ENCODE measurements at places on chromosomes 7 and 10.
A peak's percentile ranks its signal among the peaks of the same experiment; 100 is the strongest.

GRCh38 chr10:18753312-18753895 is 94.2 kb downstream of the ARL5B start:
- H3K27me3 ChIP-seq, result no peaks in the 10 kb centered on the region
- H3K27ac ChIP-seq, result no peak overlapping the region
- H3K4me3 ChIP-seq, result no peak overlapping the region

GRCh38 chr10:6086375-6087233 is 2.2 kb upstream of the RBM17 start:
- no peaks in the 10 kb centered on the region for H3K36me3 ChIP-seq
- peak; percentile 70 for DNase-seq
- H3K4me1 ChIP-seq, result peaks cover 41% of the 10 kb centered on the region
- no peak overlapping the region for H3K27ac ChIP-seq

DNA sequence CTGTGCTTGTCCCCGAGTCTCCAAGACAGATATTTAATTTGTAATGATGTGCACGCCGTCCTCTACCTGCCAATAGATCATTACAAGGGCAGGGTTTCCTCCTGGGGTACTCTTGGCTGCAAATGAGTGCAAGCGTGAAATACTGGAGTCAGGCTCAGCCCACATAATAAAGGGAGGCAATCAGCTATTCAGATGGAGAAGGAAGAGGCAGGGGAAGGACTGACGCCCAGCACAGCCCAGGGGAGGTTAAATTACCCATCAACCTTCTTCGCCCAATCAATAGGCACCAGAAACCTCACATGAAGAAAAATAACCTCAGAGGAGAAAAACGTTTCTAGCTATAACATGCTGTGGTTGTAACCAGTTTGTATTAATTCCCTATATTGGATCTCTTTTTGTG is 544.9 kb upstream of the ADARB2 start:
- H3K27me3 ChIP-seq, result peaks cover 4% of the 10 kb centered on the region
- H3K4me1 ChIP-seq, result no peaks in the 10 kb centered on the region
- no peaks in the 10 kb centered on the region for H3K36me3 ChIP-seq

DNA sequence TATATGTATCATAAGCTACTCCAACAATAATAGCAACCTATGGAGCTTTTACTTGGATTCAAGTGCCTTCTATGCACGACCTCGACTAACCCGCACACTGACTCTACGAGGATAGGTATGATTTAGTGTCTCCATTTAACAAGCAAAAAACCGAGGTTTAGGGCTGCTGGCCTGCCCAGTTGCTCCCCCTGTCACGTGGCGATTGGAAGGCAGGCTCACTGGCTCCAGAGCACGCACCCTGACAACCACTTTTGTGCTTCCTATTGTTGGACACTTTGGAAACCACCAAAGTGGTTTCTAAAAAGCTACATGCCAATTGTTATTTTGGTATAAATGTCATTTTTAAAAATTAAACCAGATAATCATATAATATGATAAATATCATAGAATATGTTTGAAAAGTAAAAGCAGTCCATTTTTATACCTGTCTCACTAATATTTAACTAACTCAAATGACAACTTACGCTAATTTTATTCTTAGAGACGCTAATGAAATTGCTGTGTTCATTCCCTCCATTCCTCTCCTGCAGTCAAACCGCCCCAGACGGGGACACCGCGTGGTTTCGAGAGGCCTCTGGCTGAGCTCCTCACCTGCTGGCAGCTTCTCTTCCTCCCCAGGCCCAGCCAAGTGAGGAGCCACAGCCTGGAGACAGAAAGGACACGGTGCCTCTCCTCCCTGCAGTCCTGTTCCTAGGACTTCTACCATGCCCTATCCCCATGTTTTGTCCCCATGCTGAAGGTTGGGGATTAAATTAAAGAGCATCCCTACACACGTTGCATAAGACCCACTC is 22.2 kb upstream of the RHEB start:
- no peak overlapping the region for H3K27ac ChIP-seq
- H3K4me1 ChIP-seq, result peaks cover 14% of the 10 kb centered on the region
- H3K4me3 ChIP-seq, result no peak overlapping the region

DNA sequence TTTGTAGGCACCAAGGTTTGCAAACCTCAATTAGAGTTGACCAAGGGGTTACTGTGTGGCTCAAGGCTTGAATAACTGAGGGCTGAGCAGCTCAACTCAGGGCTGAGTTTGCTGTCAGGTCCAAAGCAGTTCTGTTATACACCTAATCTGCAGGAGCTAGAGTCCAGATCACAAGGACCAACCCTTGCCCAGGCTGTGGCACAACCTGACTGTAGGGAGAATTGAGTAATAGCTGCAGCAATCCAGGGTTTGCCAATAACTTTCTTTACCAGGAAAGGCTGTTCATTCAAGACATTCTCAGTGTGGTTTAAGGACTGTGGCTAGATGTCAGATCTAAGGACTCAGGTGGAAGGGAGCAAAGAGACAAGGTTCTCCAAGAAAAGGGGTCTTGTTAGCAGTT is 115.6 kb upstream of the IMMP2L start:
- no peak overlapping the region for H3K27ac ChIP-seq
- H3K4me1 ChIP-seq, result no peaks in the 10 kb centered on the region
- no peak overlapping the region for H3K4me3 ChIP-seq
- no peaks in the 10 kb centered on the region for H3K27me3 ChIP-seq
- H3K36me3 ChIP-seq, result no peaks in the 10 kb centered on the region

GRCh38 chr10:124035928-124036558 is 57.4 kb downstream of the CHST15 start:
- no peaks in the 10 kb centered on the region for H3K36me3 ChIP-seq
- peaks cover 5% of the 10 kb centered on the region for H3K27me3 ChIP-seq
- H3K4me1 ChIP-seq, result peaks cover 9% of the 10 kb centered on the region
- peak; percentile 6 for DNase-seq
- H3K4me3 ChIP-seq, result no peak overlapping the region
- H3K27ac ChIP-seq, result peak overlapping the region; percentile 19

- H3K4me3 ChIP-seq, result no peak overlapping the region
- no peaks in the 10 kb centered on the region for H3K27me3 ChIP-seq
- DNase-seq, result no peak
- no peak overlapping the region for H3K27ac ChIP-seq
Measured at GRCh38 chr7:105639667-105640493, 58.6 kb upstream of the EFCAB10 start.

- no peak for DNase-seq
- H3K36me3 ChIP-seq, result peaks cover 3% of the 10 kb centered on the region
- no peak overlapping the region for H3K4me3 ChIP-seq
- H3K27me3 ChIP-seq, result peaks cover 2% of the 10 kb centered on the region
- H3K27ac ChIP-seq, result peak overlapping the region; percentile 61
Measured at GRCh38 chr10:125984865-125985495, 88.6 kb downstream of the FANK1 start.

DNA sequence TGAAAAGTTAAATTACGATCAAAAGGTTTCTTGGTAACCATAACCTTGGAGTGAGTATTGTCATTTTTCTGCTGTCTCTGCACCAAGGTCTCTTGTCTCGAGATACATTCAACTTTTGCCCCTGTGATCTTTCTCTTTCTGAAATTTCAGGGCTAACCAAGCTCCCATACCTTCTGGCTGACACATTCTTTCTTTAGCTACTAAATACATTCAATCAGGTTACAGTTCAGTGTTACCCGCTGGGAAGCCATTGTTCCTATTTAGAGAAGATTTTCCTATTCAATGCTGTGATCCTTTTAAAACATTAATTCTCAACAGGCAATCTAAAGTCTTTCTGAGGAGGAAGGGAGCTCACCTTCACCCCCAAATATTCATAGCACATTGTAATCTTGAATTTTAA is 22.9 kb upstream of the DMTF1 start:
- H3K4me1 ChIP-seq, result no peaks in the 10 kb centered on the region
- no peak overlapping the region for H3K27ac ChIP-seq
- H3K27me3 ChIP-seq, result peaks cover 6% of the 10 kb centered on the region
- H3K36me3 ChIP-seq, result no peaks in the 10 kb centered on the region

- H3K27me3 ChIP-seq, result no peaks in the 10 kb centered on the region
- H3K4me3 ChIP-seq, result no peak overlapping the region
- no peak for DNase-seq
- no peaks in the 10 kb centered on the region for H3K4me1 ChIP-seq
- H3K27ac ChIP-seq, result no peak overlapping the region
Measured at GRCh38 chr7:85144771-85145170, 42.1 kb downstream of the SEMA3D start.

GRCh38 chr10:126062131-126063032 is 166.0 kb downstream of the FANK1 start:
- no peak overlapping the region for H3K27ac ChIP-seq
- H3K36me3 ChIP-seq, result peaks cover 7% of the 10 kb centered on the region
- no peaks in the 10 kb centered on the region for H3K4me1 ChIP-seq
- H3K4me3 ChIP-seq, result no peak overlapping the region
- DNase-seq, result no peak

Measured in immature natural killer cell (primary cell).